ENCODE measurements at places on chromosomes 16 and 17.

- DNase-seq, result peak; percentile 58
Measured at GRCh38 chr17:42116705-42117396, 4.3 kb downstream of the KAT2A start.

DNA sequence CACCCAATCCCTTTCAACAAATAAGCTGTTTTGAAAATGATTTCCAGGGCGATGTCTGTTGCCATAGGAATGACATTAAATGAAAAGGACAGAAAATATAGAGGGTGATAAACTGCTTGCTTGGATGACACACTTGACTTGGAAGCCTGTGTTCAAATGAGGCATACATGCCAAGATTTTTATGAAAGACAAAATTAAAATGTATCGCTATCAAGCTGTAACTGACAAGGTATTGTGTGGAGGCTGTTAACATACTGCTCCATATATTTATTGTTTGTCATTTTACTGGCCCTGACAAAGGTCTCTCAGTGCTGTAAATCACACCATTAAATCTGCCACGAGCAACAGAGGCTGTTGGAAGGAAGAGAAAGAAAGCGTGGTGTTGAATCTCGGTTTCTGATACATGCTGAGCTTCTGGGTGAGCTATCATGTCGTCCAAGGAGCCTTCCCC lies 456.2 kb upstream of the SALL1 start:
- DNase-seq, result no peak

DNA sequence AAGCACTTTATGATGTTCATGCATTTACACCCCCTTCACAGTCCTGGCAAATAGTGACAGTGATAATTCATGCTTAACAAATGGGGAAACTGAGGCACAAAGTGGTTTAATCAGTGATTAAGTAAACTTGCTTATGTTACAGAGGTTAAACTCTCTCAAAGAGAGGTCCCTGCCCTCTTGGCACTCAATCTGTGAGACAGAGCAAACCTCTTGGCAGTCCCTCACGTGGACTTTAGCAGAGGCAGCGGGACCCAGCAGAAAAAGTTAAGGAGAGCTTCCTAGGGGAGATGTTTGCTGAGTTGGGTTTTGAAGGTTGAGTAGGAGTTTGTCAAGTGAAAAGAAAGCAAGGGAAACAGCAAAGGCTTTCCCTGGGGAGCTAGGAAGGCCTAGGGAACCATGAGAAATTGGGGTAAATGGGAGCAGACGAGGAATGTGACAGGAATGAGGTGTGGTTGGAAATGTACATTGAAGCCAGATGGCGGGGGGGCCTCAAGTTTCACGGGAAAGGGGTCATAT lies 10.7 kb downstream of the SOCS1 start:
- DNase-seq, result no peak

- DNase-seq, result no peak
Measured at GRCh38 chr17:34650051-34650750, 70.8 kb downstream of the TMEM132E start.

GRCh38 chr17:14845591-14846281 lies 419.4 kb downstream of the PMP22 start:
- no peak for DNase-seq

GRCh38 chr16:57999366-57999970 lies 1.0 kb downstream of the ZNF319 start:
- peak; percentile 11 for DNase-seq

DNA sequence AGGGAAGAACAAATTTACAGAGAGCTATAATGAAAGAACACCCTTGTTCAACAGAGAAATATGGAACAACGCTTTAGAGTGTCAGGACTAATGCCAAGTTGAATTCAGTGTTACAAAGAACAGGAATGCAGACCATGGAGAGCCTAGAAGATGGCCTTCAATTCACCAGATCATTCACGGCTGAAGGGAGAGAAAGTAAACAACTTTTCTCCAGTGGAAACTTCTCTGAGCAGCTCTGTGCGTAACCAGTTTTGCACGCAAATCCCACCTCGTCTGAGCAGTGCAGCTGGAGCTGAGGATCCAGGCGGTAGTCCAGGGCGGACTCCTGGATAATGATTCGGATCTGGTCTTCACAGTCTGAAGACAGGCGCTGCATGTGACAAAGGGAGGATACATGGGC lies 40.5 kb upstream of the CLEC18B start:
- DNase-seq, result no peak

DNA sequence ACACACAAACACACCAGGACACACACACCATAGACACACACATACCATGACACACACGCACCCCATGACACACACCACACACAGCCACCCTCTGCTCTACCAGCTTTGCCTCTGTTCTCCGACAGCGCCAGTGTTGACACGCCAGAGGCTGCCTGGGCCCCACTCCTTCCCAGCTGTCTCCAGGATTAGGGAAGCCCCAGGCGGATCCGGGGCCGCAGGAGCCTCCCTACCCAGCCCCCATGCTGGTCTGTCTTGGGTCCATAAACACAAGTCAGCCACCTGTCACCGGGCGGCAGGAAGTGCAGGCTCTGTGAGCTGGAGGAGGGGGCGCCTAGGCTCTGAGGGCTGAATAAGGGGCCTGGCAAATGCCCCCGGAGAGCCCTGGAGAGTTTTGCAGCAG lies 10.5 kb downstream of the TBC1D16 start:
- no peak for DNase-seq

DNA sequence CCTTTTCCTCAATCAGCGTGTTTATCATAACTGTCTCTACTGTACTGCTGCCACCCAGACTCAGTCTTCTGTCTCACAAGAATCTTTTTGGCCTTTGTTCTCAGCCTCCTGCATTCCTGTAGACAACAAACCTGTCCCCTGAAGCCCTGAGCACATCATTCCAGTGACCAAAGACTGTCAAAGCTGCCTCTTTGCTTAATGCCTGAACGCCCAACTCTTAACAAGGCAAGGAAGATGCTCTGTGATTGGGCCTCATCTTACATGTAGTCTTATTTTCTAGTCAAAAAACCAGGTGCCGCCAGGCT lies 29.3 kb upstream of the AQP8 start:
- no peak for DNase-seq

DNA sequence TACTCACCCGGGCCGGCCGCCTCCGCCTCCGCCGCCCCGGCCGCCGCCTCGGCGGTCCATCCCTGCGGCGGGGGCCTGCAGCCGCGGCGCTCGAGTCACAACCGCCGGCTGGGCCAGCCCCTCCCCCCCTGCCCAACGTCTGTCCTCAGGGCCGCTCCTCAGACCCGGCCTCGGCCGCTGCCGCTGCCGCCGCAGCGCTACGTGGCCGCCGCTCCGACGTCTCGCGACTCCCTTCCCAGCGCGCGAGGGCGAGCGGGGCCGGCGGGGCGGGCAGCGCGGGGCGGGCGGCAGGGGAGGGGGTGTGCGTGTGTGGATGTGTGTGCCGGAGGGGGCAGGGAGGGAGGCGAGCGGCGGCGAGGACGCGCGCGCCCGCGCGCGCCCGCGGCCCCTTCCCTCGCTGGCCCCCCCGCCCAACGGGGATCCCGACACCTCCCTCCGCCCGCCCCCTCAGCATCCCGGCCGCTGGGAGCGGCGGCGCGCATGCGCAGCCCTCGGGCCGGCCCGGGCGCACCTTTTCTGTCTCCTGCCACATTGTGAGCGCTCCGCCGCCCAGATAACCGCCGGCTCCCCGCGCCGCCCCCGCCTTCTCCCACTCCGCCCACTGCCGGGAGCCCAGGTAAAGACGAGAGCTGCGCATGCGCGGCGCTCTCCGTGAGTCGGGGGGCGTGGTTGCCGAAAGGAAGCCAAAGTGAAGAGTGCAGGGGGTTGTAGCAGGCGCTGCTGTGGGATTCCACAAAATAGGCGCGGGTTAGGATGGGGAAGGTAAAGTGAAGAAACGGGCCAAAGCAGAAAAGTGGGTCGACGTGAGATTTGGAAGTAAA lies at the start of gene ZNF652:
Gene ZNF652 (minus strand): TSS at position 349 of the 821 bp plus-strand sequence. CDS start 44,525 bp downstream, outside the sequence.
- peak; percentile 96 for DNase-seq

GRCh38 chr17:62321451-62321850 lies 58.9 kb upstream of the EFCAB3 start:
- no peak for DNase-seq

GRCh38 chr16:78796221-78796866 lies 696.9 kb downstream of the WWOX start:
- DNase-seq, result peak; percentile 11

- no peak for DNase-seq
Measured at GRCh38 chr17:72346306-72346705, 225.5 kb downstream of the SOX9 start.

DNA sequence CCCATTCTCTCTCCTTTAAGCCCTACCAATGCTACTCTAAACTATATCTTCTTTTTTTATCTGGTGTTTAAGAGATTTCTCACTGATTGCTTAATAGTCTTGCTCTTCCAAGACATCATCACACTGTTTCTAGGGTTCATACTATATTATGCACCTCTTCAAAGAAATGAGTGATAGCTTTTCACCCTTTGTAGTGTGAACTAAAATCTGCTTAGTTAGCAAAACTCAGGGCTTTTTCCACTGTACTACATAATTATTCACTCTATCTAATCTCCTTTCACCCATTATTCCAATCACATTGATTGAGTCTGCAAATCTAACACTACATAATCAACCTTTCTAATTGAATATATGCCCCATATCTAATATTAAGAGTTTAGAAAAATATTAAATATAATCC lies 456.0 kb upstream of the SOX9 start:
- DNase-seq, result no peak

DNA sequence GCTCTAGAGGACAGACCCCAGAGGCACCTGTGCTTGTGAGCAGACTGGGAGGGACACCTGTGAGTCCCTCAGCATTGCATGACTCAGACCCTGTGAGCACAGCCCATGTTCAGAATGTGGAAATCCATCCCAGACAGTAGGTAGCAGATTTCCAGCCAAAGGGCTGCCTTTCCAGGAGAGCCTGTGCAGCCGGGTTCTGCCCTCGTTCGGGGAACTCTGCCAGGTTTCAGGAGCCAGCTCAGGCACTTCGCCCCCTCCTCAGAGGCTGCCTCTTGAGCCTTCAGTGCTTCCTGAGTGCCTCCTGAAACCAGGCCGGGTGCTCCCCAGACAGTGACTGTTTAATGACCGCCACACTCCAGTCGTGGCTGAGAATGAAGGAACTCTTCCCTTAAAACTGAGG lies 23.3 kb upstream of the SDR42E2 start:
- no peak for DNase-seq

DNA sequence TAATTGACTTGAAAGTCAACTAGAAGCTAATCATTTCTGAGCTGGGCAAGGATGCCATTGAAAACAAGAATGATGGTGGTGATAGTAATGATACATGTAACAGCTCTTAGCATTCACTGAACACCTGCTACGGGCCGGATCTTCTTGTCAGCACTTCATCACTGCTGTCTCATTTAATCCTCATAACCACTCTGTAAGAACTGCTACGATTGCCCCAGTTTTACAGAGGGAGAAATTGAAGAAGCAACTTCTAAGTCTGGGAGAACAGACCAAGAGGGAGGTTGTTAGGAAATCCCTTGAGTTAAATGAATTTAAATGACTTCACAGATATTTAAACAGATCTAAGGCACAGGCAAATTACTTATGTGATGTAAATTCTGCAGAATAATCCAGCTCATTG lies 7.0 kb upstream of the GAN start:
- no peak for DNase-seq

DNA sequence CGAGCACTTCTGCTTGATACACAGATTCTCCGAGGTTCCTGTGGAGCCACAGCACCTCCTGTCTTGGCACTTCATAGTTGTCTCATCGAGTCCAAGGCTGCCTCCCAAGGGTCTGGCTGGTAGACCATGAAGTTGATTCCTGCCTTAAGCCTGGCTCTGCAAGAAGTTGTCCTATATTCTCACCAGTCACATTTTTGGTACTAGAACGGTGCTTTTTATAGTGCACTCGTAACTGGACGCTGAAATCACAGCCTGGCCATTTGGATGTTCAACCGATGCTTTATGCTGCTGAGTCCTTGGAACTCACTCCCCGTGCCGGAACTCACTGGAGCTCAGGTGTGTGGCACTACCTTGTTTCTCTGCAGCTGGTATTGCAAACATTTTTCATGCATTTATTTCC lies 35.6 kb downstream of the RMI2 start:
- no peak for DNase-seq

DNA sequence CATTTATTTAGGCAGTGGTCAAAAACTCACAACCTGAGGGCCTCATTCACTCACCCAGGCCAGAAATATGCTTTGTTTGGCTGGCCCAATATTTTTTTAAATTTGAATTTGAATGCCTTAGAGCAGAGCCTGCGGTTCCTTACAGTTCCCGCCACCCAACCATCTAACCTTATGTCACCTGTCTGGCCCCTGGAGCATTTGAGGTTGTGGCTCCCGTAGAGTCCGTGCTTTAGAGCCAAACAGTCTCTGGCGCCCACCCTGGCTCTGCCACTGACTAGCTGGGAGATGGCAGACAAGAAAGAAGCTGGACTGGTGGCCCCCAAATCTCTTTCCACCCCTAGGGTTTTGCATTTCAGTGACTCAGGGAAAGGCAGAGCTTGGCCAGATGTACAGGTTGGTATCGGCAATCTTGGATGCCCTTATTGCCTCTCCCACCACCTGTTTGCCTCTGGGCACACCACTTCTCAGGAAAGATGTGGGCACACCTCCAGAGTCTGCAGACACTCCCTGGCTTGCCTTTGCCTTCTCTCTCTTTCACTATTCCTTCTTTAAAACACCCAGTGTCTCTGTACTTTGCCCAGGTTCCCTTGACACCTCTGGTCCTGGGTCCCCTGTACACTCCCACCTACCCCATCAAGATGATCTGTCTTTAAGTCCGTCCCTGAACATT lies 1.9 kb upstream of the MAP3K14 start:
- no peak for DNase-seq

GRCh38 chr17:76376318-76377133 lies 7.9 kb upstream of the SPHK1 start:
- DNase-seq, result peak; percentile 55

GRCh38 chr16:74698222-74698621 lies 2.4 kb downstream of the MLKL start:
- DNase-seq, result no peak

- DNase-seq, result peak; percentile 88
Measured at GRCh38 chr17:79393358-79394052, 217.3 kb downstream of the RBFOX3 start.

- no peak for DNase-seq
Measured at GRCh38 chr16:3591436-3591803, 14.2 kb upstream of the NLRC3 start.

DNA sequence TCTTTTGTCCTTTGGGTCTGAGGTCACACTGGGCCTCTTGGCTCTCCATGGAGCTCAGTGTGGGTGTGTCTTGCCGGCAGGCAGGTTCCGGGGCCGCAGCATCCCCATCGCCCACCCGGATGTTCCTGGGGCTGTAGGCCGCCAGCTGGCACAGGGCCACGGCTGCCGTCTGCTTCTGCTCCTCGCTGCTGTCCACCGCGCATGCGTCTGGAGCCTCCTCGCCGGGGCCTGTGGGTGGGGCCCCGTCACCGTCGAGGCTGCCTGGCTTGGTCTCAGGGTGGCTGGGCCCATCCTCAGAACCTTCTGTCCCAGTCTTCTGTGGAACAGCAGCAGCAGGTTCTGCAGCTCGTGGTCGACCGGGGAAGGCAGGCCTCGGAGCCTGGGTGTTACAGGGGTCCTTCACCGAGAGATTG lies 9.6 kb downstream of the ZNF750 start:
- no peak for DNase-seq

GRCh38 chr17:77735081-77735565 lies 223.4 kb upstream of the TNRC6C start:
- DNase-seq, result peak; percentile 15

Measured in HAP-1 (cell line).